ENCODE measurements at places on chromosomes 12 and 14.

DNA sequence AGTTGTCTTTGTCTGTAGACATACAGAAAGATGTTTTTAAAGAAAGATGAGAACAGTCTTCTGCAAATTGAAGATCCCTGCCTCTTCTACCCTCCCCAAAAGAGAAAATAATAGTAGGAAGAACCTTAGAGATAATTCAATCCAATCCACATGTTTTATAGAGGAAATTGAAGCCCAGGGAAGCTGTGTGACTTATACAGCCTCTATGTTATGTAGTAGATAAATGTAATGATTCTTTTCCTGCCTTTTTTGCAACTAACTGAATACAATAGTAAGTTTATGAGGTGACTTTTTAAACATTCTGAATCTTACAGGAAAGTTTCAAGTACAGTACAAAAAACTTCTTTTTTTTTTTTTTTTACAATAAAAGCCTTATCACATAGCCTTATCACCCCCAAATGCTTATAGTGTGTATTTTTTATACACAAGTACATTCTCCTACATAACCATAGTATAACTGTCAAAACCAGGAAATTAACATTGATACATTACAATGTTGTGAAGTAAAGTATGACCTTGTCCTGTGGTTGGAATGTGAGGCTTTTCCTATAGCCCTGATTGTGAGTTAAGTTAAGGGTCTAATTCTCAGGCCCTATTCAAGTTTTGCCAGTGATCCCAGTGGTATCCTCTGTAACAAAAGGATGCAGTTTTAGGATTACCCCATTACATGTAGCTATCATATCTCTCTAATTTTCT, 94.4 kb downstream of the FIGNL2 start:
- DNase-seq = no peak

DNA sequence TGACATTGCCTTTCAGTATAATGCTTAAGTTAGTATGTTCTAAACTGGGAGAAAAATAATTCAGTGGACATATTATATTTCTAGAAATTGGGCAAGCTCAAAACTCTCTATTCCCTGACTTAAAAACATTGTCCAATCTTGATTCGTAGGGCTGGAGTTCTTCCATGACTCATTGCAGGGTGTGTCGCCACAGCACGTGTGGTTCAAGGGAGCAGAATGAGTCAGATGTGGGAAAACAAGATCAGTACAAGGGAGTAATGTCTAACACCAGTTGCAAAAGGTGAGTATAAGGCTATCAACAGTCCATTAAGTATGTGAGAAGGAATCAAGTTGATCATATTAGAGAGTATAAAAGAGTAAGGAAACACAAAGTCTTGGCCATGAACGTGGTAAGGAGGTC, 887.0 kb downstream of the TMTC2 start:
- no peak for DNase-seq

- no peak for DNase-seq
These were observed 268.3 kb downstream of the VRK1 start for GRCh38 chr14:97065305-97066067.

DNA sequence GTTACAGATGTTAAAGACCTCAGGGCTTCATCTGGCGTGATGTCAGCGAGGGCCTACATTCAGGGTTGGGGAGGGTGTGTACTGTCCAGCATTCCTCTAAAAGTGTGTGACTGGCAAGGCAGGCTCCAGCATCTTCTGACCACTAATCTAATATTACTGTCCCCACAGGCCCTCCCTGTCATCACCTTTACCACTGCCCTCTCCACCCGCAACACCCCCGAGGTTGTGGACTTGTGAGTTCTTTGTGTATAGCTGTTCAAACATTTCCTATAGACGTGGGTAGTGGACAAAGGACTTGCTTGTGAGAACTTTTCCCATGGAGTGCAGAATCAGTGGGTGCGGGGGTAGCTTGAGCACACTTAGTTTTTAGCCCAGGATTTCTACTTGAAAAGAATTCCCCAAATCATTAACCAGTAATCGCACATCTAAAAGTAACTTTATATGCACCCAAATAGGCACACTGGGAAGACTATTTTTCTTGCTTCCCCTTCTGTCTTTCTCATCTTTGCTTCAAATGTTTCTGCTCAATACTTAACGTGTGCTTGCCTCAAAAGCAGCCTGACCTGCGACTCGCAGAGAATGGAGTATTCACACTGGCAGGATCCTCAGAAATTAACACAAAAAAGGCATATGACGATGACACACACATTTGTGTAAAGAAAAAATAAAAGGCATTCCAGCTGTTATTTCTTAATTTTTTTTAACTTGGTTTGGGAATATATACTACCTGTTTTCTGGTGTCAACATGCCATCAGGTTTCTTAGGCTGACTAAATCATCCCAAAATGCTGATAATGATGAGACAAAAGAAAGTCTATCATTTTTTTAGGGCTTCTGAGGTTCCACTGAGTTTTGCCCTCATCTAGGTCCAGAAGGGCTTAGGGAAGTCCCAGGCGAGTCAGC, 158.4 kb upstream of the HIF1A start:
- no peak for DNase-seq

- DNase-seq = no peak
These were observed 18.7 kb downstream of the PLEKHG3 start for GRCh38 chr14:64722842-64723447.

GRCh38 chr14:95948558-95948981, 71.9 kb downstream of the TUNAR start:
- DNase-seq = no peak

Data from NCI-H1436 treated with DMSO at 0.1 percent for 48 hours (cell line).